ENCODE measurements at places on chromosomes 3 and 15.

DNA sequence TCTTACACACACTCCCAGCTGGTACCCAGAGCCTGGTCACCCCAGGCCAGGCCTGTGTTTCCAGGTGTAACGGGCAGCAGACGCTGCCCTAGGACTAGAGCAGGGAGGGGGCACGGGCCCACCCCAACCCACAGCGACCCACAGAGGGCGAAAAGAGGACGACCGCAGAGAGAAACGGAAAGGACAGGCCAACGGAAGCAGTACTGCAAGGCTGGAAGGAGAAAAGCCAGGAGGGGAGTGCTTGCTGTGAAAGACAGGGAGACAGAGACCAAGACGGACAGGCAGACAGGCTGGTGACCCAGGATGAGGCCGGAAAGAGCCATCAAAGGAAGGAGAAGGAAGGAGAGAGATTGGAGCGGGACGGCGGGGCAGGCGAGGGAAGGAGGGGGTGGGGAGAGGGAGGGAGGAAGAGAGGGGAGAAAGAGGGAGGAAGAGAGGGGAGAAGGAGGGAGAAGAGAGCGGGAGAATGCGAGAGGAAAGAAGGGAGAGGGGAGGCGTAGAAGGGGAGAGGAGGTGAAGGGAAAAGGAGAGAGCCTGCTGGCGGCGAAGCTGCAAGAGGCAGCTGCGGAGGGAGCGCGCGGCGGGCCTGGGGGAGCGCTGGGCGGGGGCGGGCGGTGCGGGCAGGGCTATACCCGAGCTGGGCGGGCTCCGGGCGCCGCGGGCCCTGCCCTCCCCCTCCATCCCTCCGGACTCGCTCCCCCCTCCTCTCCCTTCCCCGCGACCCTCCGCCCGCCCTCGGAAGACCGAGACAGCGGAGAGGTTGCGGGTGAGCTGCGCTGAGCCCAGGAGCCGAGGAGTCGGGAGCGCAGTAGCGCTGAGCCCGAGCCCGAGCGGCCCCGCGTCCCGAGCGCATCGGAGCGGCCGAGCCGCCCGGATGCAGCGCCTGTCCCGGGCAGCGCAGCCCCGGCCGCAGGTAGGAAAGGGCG lies at the start of gene SLC6A1:
TSS of gene SLC6A1 (plus strand) at position 732 of the 926 bp plus-strand sequence. CDS start 24,464 bp downstream, outside the sequence.
- no peak for DNase-seq

DNA sequence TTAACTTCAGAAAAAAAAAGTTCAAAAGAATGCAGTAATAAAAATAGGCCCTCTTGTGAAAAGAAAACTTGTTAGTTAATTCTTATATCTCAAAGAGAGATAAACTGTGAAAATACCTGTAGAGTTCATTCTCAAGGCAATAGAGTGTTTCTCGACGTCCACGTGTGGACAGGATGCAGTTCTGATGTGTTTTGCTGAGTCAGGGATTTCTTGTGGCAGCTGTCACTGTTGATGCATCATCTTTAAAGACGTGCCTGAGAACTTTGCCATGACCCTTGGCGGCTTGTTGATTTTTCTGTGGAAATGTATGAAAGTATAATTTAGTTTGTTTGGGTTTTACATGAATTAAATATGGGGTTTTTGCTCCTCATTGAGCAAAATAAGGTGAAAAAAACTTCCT lies 702.2 kb downstream of the NLGN1 start:
- no peak for DNase-seq

DNA sequence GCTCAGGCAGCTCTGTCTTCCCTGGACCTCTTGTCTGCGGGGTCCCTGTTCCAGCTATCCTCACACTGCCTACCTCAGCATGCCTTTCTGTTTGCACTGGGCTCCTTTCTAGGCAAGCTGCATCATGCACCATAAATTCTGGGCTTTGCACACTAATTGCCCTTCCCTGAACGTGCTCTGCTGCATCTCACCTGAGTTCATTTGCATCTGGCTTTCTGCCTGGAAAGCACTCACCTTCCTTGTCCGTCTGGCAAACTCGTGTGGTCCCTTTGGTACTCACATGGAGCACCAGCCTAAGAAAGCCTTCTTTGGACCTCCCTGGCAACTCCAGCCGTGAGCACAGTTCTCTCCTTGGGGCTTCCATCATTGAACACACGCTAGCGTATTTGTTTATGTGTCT lies 365.6 kb downstream of the SV2B start:
- no peak for DNase-seq

GRCh38 chr3:168062679-168063078 lies 33.0 kb downstream of the GOLIM4 start:
- DNase-seq: no peak

- DNase-seq: no peak
Measured at GRCh38 chr3:124277144-124277890, 285.4 kb upstream of the ROPN1 start.

GRCh38 chr3:11699083-11699427 lies 55.3 kb upstream of the VGLL4 start:
- no peak for DNase-seq

- DNase-seq: no peak
Measured at GRCh38 chr3:178393824-178394223, 142.4 kb upstream of the KCNMB2 start.

- DNase-seq: no peak
Measured at GRCh38 chr15:52303093-52303772, 7.6 kb upstream of the MYO5C start.

DNA sequence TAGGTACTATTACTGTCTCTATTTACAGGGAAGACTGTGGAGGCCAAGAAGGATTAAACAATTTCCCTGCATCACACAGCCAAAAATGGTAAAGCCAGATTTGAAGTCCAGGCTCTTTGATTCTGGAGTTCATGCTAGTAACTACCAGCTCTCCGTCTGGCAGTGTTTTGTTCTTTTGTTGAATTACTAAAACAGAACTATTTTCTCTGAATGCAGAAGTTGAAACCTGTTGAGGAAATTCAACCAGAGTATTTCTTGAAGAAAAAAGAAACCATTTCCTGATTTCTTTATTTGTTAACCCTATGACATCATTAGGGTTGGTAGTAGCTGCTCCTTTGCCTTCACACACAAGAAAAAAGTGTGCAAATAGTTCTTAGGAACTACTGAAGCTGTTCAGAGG lies 34.3 kb downstream of the CRTC3 start:
- peak; percentile 23 for DNase-seq

DNA sequence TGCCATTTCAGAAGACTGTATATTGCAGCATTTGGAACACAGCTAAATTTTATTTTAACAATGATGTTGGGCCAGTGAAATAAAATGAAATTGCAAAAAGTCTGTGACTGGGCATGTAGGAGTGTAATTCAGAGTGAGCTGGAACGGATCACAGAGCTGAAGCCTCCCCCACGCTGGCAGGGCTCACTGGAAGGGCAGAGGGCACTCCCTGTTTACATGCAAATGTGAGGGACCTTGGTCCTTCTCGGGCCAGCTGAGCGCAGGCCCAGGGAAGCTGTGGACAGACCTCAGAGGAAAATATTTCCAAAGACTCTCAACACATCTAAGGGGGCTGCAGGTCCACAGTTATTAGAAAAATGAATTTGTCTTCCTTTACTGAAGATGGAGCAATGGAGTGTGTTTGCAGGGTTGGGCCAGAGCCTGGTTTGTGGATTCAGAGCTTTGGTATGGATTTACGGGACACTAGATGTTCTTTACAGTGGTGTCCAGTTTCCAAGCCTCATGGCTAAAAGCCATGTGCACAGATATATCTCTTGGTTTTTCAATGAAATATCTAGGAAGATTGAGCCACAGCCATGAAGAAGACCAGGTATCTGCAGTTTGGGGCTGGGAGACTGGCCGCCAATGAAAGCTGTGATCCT lies 32.0 kb downstream of the TRPM1 start:
- no peak for DNase-seq

DNA sequence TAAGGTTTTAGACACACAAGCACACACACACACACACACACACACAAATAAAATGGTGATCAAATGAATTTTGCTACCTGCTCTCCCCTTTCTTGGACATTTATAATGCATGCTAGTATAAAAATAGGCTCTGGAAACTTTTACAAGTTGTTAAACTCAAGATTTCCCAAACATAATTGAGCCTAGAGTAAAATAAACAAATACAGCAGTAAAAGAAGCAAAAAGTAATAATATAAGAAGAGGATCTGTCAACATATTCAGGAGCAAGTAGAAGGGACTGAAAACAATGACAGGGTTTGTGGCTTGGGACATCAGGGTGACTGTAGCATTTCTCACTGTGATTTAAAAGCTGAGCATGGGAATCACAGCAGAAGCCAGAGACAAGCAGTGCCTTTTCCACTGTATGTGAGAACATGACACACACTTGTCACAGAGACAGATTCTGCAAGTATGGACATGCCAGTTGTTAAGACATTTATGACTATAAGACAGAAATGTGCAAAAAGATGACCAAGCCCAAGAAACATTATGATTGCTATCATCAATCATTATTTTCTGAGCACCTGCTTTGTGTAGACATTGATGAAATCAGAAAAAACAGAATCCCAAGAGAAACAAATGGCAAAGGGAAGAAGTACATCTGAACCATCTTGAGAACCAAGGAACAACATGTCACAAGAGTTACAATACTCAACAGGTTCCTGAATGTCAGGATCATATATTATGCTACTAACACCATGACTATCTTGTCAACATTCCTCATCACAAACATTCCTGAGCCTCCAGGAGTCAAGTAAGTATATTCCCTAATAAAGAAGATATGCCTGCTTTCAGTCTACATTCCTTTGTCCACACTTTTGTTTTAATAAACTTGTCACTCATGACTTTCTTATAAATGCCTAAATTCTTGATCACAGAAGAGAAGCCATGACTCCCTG lies 7.1 kb downstream of the THRB start:
- DNase-seq: no peak

DNA sequence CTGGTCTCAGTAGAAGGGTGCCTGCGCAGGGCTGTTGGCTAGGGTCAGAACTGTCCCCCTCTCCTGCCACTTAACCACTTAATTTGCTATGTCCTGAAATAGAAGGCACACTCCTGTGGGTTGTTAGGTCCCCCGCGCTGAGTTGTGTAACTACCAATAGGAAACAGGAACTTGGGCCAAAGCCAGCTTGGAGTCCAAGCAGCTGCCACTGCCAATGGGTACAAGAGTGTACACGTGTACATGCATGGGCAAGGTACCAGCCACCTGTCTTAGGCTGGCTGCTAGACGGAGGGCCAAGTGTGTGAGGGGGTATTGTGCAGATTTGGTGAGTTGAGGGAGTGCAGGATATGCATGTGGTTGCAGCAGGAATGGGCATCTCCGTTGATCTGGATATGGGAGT lies 29.7 kb upstream of the POLG start:
- no peak for DNase-seq

- DNase-seq: no peak
Measured at GRCh38 chr3:116267116-116267515, 178.2 kb downstream of the LSAMP start.

GRCh38 chr3:107487490-107487889 lies 35.3 kb upstream of the BBX start:
- DNase-seq: no peak

DNA sequence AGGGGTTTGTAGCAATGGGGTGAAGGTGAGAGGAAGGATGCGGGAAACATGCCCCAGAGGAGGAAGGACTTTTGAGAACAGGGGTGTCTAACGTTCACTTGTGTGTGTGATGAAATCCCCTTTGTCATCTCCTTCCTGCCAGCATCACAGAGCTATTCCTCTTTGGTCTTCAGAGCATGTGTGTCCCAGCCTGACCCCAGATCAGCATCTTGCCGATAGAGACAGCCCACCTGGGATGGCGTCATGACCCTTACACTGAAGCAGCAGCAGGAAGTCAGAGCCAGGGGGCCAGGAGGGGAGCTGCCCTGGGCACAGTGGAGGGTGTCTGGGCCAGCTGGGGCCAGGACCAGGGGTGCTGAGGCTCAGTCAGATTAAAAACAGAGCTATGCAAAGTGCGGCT lies 29.9 kb upstream of the GRIP2 start:
- no peak for DNase-seq

GRCh38 chr3:184354121-184354728 lies 7.2 kb downstream of the CLCN2 start:
- DNase-seq: peak; percentile 55

- DNase-seq: no peak
Measured at GRCh38 chr3:112646623-112647022, 5.7 kb upstream of the CCDC80 start.

- DNase-seq: peak; percentile 46
Measured at GRCh38 chr3:5194801-5195509, 7.4 kb downstream of the EDEM1 start.

GRCh38 chr3:57917601-57918000 lies 90.6 kb upstream of the FLNB start:
- DNase-seq: no peak

- no peak for DNase-seq
Measured at GRCh38 chr3:57556459-57557084, 498 bp downstream of the PDE12 start.

DNA sequence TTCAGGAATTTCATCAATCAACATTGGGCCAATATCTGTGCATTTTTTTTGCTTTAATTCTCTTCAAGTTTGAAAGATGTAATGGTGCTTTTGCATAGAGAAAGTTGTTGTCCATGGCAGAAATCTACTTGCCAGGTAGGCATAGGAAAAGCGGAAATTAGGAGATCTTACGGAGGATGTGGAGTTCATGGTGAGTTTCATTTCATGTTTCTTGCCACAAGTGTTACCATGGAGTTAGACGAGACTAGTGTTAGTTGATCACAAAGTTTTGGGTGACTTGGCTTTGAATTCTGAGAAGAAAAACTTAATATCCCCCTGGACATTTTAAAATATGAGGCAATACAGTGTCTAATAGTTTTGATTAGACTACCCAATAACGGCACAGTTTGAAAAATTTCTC lies 1.0 kb upstream of the P2RY13 start:
- no peak for DNase-seq

DNA sequence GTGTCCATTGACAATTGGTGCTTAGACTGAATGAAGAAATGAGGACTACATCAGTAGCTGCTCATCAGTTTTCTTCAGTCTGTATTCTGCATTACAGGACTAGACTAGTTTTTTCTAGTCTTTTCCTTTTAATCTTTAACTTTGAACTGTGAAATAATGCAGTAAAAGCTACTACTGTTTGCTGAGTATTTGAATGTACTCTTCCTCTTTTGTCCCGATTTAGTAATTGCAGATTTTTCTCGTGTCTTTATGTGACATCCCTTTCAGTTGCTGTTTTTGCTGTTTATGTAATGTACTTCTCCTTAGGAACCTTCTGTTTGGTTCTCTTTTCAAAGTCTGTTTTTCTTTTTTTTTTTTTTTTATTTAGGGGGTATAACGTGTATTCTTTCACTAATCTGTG lies 17.4 kb downstream of the MFSD1 start:
- DNase-seq: no peak

GRCh38 chr3:142500211-142500610 lies 52.4 kb upstream of the XRN1 start:
- no peak for DNase-seq

DNA sequence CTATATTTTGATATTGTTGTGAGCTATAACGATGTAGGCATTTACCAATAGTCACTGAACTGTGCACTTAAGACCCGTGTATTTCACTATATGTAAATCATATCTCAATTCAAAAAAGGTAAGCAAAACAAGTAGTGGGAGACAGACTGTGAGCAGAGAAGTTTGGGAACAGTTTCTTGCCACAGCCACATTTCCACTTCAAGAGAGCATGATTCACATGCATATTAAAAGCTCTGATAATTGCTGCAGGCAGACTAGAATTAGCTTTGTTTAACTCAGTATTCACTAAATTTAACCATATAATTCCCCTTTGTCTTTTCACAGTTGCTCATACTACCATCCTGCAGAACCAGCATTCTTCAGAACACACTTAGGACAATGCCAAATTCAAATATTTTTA lies 168.4 kb upstream of the ZNF385D start:
- DNase-seq: no peak

Measured in immature natural killer cell (primary cell).